Esophagus muscularis mucosa (tissue), 4 donors: ENCODE measurements at places on chromosomes 12 and 14. TPM values are rescaled to one million over a fixed set of nuclear protein-coding genes. Genes with fewer than 3 reads are reported as not detected.

GRCh38 chr12:6361834-6362233 is 13.5 kb downstream of the SCNN1A start:
- peak overlapping the region; percentile 3 for H3K27ac ChIP-seq
- peaks cover 34% of the 10 kb centered on the region for H3K4me1 ChIP-seq
- H3K36me3 ChIP-seq = no peaks in the 10 kb centered on the region
- no peak for DNase-seq
- no peaks in the 10 kb centered on the region for H3K27me3 ChIP-seq

- no peaks in the 10 kb centered on the region for H3K27me3 ChIP-seq
- H3K4me3 ChIP-seq = no peak overlapping the region
- H3K4me1 ChIP-seq = no peaks in the 10 kb centered on the region
- H3K36me3 ChIP-seq = no peaks in the 10 kb centered on the region
Measured at GRCh38 chr12:89400415-89400814, 48.1 kb upstream of the DUSP6 start.

DNA sequence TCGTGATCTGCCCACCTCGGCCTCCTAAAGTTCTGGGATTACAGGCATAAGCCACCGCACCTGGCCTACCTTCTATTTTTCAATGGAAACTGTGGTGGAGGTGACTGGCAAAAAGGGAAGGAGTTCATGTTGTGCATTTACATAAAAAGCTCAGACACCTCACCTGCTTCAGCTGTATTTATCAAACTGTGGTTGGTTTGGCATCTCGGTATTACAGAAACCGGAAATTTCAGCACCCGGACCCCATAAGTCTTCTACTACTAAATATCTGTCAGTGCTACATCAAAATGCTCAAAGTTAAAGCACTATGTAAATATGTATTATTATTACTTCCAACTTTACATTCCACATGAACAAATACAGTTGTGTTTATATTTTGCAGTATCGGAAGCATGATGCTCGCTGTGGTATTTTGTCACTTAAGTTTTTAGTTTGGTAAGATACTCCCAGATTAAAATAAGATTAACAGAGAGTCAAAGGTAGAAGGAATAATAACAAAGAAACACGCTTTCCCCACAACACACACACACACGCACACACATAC is 95.4 kb downstream of the ITPR2 start:
- no peak overlapping the region for H3K27ac ChIP-seq
- no peaks in the 10 kb centered on the region for H3K36me3 ChIP-seq
- no peaks in the 10 kb centered on the region for H3K4me1 ChIP-seq
- DNase-seq = no peak
- no peaks in the 10 kb centered on the region for H3K27me3 ChIP-seq

DNA sequence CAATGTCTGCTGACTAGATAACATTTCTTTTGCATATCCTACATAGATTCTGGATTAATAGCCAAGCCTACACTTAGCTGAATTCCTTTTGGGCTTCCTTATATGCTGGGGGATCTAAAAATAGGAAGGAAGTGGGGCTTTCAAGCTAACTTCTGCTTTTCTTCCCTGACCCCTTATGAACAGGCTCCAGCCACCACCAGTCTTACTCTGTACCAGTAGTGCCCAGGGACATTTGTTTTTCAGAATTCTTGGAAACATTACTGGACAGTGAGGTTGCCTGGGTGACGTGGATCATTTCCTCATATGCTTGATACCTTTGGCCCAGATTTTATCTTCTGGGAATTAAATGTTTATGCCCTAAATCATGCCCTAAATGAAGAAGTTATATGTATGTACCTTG is 55.9 kb upstream of the SRRM4 start:
- H3K27me3 ChIP-seq = no peaks in the 10 kb centered on the region
- no peaks in the 10 kb centered on the region for H3K36me3 ChIP-seq
- H3K4me3 ChIP-seq = no peak overlapping the region
- no peak for DNase-seq
- H3K27ac ChIP-seq = no peak overlapping the region

DNA sequence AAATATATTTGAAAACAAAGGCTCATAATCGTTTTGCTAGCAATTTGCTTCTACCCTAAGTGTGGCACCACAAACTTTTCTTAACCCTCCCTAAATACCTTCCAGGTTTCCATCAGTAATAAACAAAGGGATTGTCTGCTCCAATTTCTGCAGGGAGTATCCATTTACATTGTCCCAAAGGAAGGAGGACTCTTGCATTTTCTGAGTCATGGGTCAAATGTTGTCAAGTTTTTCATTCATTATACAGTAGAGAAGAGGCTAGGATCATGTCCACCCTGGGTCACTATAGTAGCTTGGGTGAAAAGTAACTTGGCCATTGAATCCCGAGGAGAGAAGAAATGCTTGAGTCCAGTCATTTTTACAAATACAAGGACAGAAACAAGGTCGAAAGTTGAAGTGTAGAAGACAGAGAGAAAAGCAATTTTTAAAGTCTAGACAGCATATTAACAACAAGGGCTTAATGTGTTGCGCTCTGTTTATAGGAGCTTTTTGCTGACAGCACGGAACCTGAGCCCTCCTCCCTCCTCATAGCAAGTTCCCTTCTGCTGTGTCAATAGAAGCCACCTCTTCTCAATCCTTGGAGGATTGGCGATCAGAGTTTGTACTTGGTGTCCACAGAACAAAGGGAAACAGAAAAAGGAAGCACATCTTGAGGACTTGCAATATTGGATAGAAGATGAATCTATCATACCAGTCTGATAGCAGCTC is 53.1 kb downstream of the TMEM30B start:
- no peak overlapping the region for H3K27ac ChIP-seq
- no peaks in the 10 kb centered on the region for H3K27me3 ChIP-seq
- H3K36me3 ChIP-seq = no peaks in the 10 kb centered on the region
- DNase-seq = no peak
- peaks cover 8% of the 10 kb centered on the region for H3K4me1 ChIP-seq

GRCh38 chr12:77324416-77324762 is 259.0 kb upstream of the E2F7 start:
- peak overlapping the region; percentile 25 for H3K27ac ChIP-seq
- DNase-seq = no peak
- H3K27me3 ChIP-seq = peaks cover 5% of the 10 kb centered on the region

DNA sequence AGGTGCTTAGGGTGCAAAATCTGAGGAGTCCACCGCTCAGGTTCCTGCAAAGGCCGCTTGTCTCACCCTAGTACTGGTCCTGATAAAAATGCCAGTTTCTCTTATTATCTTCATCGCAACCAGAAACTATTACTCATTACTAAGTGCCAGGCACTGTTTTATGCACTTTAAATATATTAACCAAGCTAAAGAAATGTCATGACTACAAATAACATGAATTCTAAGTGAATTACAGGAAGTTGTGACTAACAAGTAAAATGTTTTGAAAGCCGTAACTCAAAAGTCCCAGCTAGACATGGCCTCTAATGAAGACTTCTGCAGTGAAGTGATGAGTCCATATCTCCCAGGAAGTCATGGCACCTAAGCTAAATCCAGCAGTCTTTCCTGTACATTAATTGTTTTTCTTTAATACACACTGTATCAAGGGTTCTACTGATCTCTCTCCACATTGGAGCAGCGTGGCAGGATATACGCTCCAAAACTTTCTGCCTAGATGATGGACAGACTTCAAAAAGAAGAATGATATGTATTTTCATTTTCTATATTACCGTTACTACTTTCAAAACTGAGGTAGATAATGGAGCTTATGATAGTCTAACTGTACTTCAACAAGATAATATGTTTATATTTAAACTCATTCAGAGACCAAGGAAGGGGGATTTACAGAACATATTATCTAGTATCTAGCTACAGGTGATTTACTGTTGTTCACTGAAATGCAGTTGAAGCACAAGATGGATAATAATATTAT is 117.3 kb upstream of the ARID2 start:
- no peak overlapping the region for H3K27ac ChIP-seq
- no peaks in the 10 kb centered on the region for H3K36me3 ChIP-seq
- H3K27me3 ChIP-seq = no peaks in the 10 kb centered on the region
- H3K4me1 ChIP-seq = peaks cover 7% of the 10 kb centered on the region

GRCh38 chr12:127984386-127985055 is 282.4 kb upstream of the TMEM132C start:
- H3K4me3 ChIP-seq = no peak overlapping the region
- no peaks in the 10 kb centered on the region for H3K4me1 ChIP-seq
- no peak overlapping the region for H3K27ac ChIP-seq

- no peak overlapping the region for H3K4me3 ChIP-seq
- H3K36me3 ChIP-seq = no peaks in the 10 kb centered on the region
- H3K4me1 ChIP-seq = no peaks in the 10 kb centered on the region
- no peak for DNase-seq
Measured at GRCh38 chr12:70706611-70707010, 69.4 kb upstream of the PTPRB start.

DNA sequence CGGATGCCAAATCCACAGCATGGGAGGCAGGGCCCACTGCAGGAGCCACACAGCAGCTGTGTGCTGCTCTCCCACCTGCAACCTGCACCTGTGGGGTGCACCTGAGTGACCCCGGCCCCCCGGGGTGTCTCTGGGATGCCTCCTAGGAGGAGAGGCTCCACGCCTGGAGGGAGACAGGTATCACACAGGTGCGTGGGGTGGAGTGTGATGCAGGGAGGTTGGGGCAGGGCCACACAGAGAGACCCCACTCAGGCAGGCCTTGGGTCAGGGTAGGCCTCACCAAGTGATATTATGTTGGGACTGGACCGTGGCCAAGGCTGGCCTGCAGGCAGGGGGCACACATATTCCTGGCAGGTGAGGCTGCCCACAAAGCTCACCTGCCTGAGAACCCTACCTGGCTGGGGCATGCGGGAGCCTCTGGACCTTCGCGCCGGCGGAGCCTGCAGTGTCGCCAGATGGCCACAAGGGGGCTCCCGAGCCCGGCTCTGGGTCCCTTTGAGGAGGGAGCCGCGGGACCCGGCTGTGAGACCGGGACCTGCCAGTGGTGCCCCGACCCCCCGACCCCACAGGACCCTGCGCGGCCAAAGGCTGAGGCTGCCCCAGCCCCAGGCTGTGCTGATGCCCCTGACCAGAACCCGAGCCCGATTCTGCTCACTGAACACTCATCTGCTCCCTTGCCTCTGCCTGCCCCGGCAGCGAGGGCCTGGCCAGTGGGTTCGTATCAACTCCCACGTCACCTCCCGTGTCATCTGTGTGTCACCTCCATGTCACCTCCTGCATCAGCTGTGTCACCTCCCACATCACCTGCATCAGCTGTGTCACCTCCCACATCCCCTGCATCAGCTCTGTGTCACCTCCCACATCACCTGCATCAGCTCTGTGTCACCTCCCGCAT is 11.4 kb downstream of the TMEM121 start:
- H3K27ac ChIP-seq = no peak overlapping the region
- H3K4me3 ChIP-seq = no peak overlapping the region
- DNase-seq = no peak
- peaks cover 20% of the 10 kb centered on the region for H3K27me3 ChIP-seq

GRCh38 chr14:104144453-104144790 is 6.0 kb downstream of the KIF26A start:
- H3K27me3 ChIP-seq = peaks cover 78% of the 10 kb centered on the region
- no peak overlapping the region for H3K4me3 ChIP-seq
- no peak for DNase-seq
- no peaks in the 10 kb centered on the region for H3K36me3 ChIP-seq
- H3K27ac ChIP-seq = no peak overlapping the region

DNA sequence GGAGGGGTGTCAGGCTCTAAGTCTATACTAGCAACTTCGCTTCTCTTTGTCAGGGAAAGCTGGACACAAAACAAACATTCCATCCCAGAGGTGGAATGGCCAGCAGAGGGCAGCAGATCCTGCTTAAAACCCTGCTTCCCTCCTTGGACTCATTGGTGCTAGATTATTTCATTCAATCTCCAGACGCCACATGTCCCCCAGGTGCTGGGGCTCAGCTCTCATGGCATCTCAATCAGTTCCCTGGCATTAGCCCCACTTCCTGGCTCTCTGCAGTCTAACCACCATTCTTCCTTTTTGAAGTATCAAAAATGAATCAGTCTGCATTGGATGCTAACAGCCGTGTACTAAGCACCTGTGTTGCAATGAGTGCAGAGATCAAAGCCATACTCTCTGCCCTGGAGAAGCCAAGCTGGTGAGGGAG is 8.1 kb upstream of the PPP1R1A start:
- H3K27me3 ChIP-seq = no peaks in the 10 kb centered on the region
- DNase-seq = no peak
- H3K27ac ChIP-seq = no peak overlapping the region
- H3K4me3 ChIP-seq = no peak overlapping the region

GRCh38 chr12:59182191-59182590 is 261.9 kb upstream of the LRIG3 start:
- H3K36me3 ChIP-seq = no peaks in the 10 kb centered on the region
- DNase-seq = no peak
- no peaks in the 10 kb centered on the region for H3K27me3 ChIP-seq

DNA sequence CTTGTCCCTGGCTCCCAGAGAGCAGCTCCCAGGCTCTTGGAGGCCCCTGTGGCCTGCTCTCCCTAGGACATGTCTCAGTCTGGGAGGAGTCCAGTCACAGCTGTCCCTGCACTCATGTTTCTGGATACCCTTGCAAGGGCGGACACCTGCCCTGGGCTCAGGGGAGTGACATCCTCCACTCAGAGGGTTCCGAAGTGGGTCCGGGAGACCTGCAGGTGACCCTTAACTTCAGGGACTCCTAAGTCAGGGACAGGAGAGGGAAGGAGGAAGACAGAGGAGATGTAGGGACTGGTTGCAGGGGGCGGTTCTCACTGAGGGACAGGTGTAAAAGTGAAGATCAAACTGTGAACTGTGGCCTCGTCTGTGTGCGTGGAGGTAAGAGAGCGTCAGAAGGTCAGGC is 37.6 kb downstream of the CACNA2D4 start:
- no peaks in the 10 kb centered on the region for H3K36me3 ChIP-seq
- peak; percentile 86 for DNase-seq
- H3K27me3 ChIP-seq = no peaks in the 10 kb centered on the region
- no peaks in the 10 kb centered on the region for H3K4me1 ChIP-seq
- no peak overlapping the region for H3K27ac ChIP-seq

DNA sequence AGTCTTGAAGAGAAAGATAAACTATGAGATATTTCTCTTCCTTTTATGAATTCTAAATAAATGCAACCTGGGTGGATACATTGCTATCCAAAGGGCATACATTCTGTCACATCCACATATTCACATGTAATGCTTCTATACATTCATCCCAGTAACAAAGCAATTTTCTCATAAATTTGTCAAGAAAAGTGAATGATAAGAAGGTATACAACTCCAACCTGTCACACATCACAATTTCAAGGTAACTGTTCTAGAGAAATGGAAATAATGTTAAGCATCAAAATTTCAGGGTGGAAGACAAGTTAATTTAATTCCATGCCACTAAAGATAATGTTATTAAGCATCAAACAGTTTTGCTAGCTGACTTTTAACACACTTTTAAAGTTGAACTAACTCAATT is 212.9 kb downstream of the SYT10 start:
- no peaks in the 10 kb centered on the region for H3K36me3 ChIP-seq
- H3K4me3 ChIP-seq = no peak overlapping the region
- H3K4me1 ChIP-seq = no peaks in the 10 kb centered on the region
- no peak overlapping the region for H3K27ac ChIP-seq

The COPZ1 gene
- total RNA-seq = 47.1 TPM

The BICDL1 gene
- total RNA-seq = 1.2 TPM

The SLC38A4 gene
- 0.17 TPM for total RNA-seq

The DENND5B gene
- total RNA-seq = 18.5 TPM

The DIO3 gene
- 1.3 TPM for total RNA-seq

The KRT85 gene
- total RNA-seq = not detected

The PLBD1 gene
- total RNA-seq = 18.7 TPM

The B4GALNT3 gene
- under 0.01 TPM for total RNA-seq

The MRPS35 gene
- total RNA-seq = 39.3 TPM

The HAL gene
- not detected for total RNA-seq

The C14orf132 gene
- total RNA-seq = 28.3 TPM

The HOTAIR gene
- not detected for total RNA-seq
